ENCODE measurements at places on chromosomes 1 and 21. TPM values are rescaled to one million over a fixed set of nuclear protein-coding genes. Genes with fewer than 3 reads are reported as not detected.

Gene NBPF3
- 2.4 TPM for total RNA-seq

Gene TSPAN2
- total RNA-seq, result 0.87 TPM

Gene ANGPTL3
- total RNA-seq, result not detected

Gene DCST2
- total RNA-seq, result 0.20 TPM

Gene HSD3B2
- not detected for total RNA-seq

Gene RBBP5
- 10.9 TPM for total RNA-seq

Gene FBXO2
- total RNA-seq, result 2.2 TPM

Gene ZRANB2
- total RNA-seq, result 16.6 TPM

DNA sequence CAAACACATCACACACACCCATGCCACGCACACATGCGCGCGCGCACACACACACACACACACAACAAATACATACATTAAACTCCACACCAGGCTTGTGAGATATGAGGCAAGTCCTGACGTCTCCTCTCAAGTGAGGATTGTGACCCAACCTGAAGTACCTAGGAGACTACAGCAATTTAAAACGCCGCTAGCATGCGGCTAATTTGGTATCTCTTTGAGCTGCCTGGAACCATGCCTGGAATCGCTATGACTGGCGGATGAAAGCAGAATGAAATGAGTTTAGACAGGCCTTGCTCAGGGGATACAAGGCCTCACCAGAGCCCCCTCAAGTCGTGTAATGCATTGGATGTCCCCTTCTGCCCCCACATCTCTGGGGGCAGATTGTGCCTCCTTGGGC lies 1.6 kb upstream of the RAB7B start:
- DNase-seq, result no peak

DNA sequence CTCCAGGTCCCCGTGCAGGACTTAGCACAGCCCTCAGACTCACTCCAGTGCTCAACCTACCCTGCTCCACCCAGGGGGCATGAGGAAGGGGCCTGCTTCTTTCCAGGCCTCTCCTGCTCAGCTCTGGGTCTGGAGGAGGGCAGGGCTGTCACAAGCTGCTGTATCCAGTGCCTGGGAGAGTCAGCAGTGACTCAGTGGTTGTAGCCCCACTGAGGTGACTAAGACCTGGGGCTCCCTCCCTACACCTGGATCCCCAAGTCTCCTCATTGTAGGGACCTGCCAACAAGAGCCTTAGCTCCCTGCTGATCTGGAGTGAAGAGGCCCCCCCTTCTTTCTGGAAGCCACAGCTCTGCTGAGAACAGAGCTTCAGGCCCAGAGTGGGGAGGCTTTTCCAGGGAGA lies 36.1 kb upstream of the FAM131C start:
- no peak for DNase-seq

DNA sequence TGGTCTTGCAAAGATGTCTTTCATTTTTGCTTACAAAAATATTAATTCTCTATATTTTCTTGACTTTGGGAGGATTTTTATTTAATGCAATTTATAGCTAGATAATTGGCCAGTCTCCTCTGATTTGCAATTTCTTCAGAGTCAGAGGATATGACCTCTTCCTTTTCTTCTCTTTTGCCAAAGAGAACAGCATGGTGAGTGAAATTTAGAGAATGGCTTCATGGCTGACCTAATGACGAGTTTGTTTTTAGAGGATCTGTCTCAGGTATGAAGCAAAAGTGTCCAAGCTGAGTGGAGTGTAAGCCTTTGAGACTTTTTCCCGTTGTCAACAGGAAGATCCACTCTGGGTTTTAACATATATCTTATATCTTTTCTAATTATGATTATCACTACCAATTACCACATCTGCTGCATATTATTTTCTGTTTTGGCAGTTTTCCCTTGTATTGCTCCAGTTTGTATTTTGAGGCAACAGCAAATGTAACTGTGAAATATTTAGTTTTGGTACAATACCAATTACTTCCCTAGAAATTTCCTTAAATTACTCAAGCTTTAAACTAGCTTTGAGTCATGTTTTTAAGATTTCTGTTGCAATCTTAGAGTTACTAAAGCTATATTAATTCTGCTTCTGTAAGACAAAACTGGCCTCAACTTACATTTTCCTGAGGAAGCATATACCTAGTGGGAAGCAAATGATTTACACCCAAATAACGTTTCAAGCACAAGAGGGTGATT lies 332.8 kb upstream of the ZRANB2 start:
- no peak for DNase-seq

GRCh38 chr21:17758683-17759082 lies 60.5 kb downstream of the C21orf91 start:
- DNase-seq, result no peak

- peak; percentile 79 for DNase-seq
Observed at GRCh38 chr1:9338397-9339246, 45.9 kb downstream of the SPSB1 start.

DNA sequence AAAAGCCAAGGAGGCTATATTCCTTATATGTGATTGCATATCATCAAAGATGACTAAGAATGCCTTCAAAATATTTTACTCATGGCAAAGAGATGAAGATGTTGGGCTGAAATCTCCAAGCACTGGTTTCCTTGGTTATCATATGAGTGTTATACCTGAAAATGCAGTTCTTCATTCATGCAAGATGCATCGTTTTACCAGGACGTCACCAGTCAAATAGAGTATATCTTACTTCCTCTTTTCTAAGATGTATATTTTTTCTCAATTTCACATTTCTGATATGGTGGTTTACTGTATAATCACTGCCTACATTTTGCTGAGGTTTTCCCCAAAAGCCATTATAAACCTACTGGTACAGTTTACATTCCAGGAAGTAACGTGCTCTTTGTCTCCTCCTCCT lies 1085.7 kb downstream of the NCAM2 start:
- DNase-seq, result no peak

DNA sequence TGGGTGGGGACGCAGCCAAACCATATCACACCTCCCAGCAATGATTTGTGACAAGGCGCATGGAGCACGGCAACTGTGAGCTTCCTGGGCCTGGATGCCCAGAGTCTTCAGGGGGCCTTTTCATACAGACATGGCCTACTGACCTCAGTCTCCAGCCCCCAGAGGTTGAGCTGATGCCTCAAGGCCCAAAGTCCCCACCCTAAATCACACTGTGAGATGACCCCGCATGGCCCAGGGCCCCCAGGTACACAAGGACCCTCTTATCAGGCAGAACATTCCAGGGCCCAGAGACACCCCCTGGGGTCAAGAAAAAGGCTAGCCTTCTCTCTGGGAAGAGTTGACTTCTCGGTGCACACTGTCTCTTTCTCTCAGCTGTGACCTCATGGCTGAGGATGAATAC lies 179.7 kb upstream of the C1orf174 start:
- DNase-seq, result no peak

DNA sequence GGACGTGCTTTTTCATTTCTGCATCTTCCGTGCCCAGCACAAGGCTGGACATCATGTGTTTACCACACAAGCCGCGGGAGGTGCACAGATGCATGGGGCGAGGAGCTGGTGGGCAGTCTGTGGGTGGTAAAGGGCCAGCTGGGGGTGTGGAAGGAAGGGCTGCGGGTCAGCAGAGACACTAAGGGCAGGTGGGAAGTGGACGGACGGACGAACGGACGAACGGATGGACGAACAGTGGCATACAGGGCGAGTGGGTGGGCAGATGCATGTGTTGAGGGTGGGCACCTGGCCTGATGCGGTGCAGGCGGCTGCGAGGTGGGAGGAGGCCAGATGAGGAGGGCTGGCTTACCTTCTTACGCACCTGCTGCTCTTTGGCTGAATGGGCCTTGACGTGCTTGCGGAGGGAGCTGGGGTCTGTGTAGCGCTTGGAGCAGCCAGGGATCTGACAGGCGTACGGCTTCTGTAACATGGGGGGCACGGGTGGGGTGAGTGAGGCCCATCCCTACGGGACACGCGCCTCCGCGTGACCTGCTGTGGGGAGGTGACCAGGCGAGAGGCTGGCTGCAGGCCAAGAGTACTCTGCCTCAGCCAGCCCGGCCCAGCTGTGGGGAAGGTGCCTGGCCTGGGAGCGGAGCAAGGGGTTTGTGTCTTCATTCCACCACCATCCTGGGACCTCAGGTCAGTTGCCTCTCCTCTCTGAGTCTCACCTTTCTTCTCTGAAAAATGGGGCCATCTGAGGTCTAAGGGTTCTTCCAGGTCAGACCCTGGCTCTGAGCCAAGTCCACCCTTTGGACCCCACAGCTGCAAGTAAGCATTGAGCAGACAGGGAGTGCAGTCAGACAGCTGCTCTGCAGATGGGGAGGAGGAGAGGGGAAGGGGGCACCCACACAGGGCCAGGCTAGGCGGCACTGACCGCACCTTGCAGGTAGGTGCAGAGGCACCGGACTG lies 65.5 kb downstream of the DMRTB1 start:
- no peak for DNase-seq

GRCh38 chr1:111855260-111855659 lies 99.6 kb downstream of the DDX20 start:
- no peak for DNase-seq

- DNase-seq, result no peak
Observed at GRCh38 chr1:4656533-4657140, 2.2 kb downstream of the AJAP1 start.

GRCh38 chr21:32548978-32549377 lies 36.3 kb downstream of the TCP10L start:
- DNase-seq, result peak; percentile 23

DNA sequence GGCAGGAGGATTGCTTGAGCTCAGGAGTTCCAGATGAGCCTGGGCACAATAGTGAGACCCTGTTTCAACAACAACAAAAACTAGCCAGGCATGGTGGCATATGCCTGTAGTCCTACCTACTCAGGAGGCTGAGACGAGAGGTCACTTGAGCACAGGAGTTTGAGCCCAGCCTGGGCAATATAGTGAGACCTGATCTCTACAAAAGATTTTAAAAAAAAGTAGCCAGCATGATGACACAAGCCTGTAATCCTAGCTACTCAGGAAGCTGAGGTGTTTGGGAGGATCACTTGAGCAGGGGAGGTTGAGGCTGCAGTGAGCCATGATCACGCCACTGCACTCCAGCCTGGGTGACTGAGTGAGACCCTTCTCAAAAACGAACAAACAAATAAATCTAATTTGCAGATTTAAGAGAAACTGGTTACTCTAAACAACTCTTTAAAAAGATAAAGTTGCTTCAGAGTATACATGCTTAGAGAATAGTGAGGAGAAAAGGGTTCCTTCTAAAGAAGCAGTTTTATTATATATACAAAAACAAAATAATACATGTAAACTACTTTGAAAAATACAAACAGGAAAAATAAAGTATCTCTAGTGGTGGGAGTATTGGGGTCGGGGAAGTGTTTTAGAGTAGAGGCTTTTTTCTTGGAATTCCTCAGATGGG lies 88.4 kb downstream of the ADCY10 start:
- DNase-seq, result no peak
